ENCODE measurements at places on chromosomes 16 and 17.

- DNase-seq: no peak
Measured at GRCh38 chr16:11072420-11073153, 128.2 kb downstream of the CLEC16A start.

- DNase-seq: no peak
Measured at GRCh38 chr17:76539631-76540271, at the start of gene PRCD. PRCD (plus strand) TSS chr17:76540044; CDS start chr17:76540142, 98 bp downstream.

- DNase-seq: no peak
Measured at GRCh38 chr17:51682115-51682514, 421.8 kb downstream of the UTP18 start.

GRCh38 chr16:89168381-89169189 is 3.0 kb upstream of the CDH15 start:
- no peak for DNase-seq

- DNase-seq: no peak
Measured at GRCh38 chr17:77144227-77144626, 3.5 kb downstream of the SEC14L1 start.

- no peak for DNase-seq
Measured at GRCh38 chr17:80195671-80196529, 24.2 kb downstream of the SGSH start.

DNA sequence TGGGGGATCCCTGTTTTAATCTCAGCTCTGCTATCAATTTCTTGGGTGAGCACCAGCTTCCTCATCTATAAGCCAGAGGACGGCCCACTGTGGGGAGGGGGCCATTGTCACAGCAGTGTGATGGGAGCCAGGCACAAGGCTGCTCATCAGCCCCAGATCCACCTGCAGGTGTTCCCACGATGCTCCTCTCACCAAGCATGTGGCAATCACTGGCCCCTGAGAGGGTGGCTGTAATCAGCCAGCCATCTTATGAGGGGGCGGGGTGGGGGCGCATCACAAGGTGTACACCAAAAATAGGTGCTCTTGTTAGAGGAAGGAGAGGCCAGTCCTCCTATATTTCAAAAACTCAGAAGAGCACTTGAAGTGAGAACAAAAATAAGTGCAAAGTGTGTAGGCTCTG is 31.2 kb downstream of the HNF1B start:
- DNase-seq: no peak

DNA sequence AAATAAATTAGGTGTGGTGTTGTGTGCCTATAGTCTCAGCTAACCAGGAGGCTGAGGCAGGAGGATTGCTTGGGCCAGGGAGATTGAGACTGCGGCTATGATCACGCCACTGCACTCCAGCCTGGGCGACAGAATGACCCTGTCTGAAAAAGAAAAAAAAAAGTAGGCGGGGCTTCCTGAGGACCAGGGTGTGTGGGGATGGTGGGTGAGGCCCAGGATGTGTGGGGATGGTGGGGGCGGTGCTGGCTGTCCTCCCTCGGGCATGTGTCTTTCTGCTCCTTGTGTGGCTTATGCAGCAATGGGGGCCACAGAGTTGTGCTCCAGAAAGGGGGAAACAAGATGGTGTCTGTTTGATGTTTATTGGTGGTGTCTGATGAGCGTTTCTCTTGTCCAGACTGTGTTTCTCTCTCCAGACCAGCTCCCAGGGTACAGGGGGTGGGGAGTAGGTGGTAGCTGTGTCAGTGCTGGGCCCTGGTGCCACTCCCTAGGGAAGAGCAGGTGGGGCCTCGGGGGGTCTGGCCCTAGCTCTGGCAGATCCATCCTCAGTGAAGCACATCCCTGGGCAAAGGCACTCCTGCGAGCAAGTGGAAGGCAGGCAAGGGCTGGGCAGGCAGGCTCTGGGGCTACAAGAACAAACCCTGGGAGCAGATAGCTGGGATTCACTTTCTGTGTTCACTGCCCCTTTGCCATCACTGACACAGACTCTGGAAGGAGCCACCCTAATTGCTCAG is 2.3 kb downstream of the LCAT start:
- DNase-seq: no peak

GRCh38 chr17:80006339-80006720 is 29.3 kb downstream of the TBC1D16 start:
- DNase-seq: no peak

DNA sequence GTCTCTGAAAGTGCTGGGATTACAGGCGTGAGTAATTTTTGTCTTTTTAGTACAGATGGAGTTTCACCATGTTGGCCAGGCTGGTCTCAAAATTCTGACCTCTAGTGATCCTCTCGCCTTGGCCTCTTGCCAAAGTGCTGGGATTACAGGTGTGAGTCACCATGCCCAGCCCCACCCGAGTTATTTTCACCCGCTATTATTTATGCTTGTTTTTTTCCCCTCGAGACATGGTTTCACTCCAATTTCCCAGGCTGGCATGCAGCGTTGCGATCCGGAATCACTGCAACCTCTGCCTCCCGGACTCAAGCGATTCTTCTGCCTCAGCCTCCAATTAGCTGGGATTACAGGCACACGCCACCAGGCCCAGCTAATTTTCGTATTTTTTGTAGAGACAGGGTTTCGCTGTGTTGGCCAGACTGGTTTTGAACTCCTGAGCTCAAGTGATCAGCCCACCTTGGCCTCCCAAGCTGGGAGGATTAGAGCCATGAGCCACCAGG is 9.2 kb downstream of the RPL23 start:
- DNase-seq: no peak

- DNase-seq: no peak
Measured at GRCh38 chr17:71118039-71118438, 948.7 kb downstream of the KCNJ2 start.

DNA sequence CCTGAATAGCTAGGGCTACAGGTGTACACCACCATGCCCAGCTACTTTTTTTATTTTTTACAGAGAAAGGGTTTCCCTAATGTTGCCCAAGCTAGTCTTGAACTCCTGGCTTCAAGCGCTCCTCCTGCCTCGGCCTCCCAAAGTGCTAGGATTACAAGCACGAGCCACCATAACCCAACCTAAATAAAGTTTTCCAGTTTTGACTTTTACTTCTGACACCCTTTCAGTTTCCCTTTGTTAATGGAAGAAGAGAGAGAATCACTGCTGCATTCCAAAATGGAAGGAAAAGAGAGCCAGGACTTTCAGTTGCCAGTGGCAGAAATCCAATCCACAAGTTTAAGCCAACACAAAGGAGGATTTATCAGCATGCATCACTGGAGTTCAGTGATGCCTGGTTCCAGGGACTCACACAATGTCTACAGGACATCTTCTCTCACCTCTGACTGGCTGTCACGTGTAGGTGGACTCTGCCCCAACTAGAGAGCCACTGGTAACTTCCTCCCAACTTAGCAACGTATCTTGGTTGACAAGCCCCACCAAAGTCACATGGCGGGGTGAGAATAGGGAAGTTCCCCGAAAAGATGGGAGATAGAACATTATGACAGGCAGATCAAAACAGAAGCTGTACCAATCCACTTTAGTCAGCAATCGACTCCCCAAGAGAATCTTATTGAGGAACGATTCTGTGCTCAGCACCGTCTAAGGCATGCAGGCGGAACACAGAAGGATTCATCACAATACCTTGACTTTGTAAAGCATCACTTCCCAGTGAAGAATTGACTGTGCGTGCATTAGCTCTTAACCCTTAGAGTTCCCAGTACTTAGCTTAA is 46.5 kb downstream of the GAS7 start:
- DNase-seq: no peak

GRCh38 chr16:87474566-87474996 is 18.2 kb downstream of the ZCCHC14 start:
- DNase-seq: no peak

GRCh38 chr17:835263-835662 is 53.1 kb downstream of the MRM3 start:
- DNase-seq: no peak

DNA sequence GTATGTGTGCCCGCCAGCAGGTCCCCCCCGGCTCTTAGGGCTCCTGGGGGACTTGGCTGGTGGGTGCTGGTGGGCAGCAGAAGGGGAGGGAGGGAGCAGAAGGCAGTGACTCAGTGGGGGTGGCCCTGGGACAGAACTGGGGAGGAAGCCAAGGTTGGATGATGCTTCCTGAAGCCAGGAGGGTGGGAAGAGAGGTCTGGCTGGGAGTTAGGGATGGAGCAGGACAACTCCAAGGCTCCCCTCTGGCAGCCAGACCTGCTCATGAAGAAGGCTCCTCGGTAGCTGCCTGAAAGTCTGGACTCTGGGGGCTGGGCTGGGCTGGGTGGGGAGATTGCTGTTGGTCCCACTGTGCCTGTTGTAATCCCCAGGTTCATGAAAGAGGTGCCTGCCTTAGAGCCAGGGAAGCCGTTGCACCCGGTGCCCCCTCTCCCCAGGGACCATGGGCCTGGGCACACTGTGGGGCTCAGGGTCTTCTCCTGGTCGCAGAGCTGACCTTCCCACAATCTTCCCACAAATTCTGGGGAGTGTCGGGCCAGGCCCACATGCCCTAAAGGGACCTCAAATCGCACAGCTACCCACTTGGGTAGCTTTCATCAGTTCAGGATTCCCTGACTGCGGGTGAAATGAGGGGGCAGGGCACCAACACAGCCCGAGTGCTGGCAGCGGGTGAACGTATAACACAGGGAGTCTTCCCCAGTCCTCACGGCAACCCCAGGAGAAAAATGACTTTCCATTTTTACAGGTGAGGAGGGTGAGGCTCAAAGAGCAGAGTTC is 1.1 kb upstream of the PLEKHG4 start:
- DNase-seq: no peak

DNA sequence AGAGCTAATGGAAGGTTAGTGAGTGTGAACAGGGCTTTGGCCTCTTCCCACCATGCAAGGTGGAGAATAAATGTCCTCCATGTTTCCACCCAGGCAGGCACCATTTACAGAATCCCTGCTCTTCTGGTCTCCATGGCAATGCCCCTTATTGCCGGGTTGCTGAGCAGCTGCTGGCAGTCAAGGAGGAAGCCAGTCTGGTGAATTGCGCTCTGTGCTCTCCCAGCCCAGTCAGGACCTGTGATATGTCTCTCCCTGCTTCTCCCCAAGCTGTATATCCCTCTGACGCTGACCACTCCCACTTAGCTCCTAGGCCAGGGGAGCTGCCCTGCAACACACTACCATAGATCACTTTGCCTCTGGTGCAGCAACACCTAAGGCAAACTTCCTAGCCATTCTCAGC is 402.1 kb upstream of the ERCC4 start:
- DNase-seq: no peak

- DNase-seq: no peak
Measured at GRCh38 chr17:73316919-73317505, 5.2 kb upstream of the CDC42EP4 start.

GRCh38 chr17:66578781-66579489 is 256.0 kb upstream of the CACNG5 start:
- DNase-seq: no peak

Data from NCI-H510A (cell line).